B cell (primary cell): ENCODE measurements at places on chromosomes 2 and 18. TPM values are rescaled to one million over a fixed set of nuclear protein-coding genes. Genes with fewer than 3 reads are reported as not detected.

DNA sequence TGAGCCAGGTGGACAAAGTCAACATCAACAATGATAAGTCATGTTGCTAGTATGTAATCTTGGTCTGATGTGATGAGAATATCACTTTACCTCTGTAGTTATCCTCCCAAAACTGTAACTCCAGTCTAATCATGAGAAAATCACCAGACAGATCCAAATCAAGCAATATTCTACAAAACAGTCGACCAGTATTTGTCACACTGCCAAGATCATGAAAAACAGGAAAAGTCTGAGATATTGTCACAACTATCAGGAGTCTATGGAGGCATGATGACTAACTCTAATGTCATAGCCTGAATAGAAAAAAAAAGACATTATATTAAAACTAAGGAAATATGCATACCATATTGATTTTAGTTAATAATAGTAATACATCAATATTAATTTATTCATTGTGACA, 1883.3 kb upstream of the CELF4 start:
- no peaks in the 10 kb centered on the region for H3K4me1 ChIP-seq
- H3K27me3 ChIP-seq = no peaks in the 10 kb centered on the region
- no peak overlapping the region for H3K27ac ChIP-seq
- H3K4me3 ChIP-seq = no peak overlapping the region
- H3K36me3 ChIP-seq = no peaks in the 10 kb centered on the region
- DNase-seq = no peak

DNA sequence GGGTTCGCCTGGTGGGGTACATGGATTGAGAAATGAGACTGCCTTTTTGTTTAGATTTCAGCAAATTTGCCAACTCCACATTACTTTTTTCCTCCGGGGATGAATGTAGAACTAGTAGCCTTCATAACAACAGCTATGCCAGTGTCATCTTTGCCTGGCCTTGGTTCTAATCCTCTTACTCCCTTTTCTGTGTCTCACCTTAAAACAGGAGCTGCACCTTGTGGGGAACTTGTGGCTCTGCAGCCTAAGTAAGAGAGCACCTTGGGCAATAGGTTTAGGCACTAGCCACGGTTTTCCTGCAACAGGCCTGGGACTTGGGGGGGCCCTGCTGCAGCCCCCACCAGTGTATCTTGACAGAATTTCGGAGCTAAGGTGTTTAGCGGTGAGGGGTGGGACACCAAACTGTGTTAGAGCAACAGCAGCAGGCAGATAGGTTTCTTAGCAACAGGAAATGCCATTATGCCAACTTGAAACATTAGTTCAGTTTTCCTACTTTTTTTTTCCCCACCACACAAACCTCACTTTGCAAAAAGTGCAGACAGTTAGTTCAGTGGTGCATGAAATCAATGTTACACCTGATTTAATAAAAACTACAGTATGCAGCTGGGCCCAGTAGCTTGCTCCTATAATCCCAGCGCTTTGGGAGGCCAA, 173.7 kb downstream of the PRKCE start:
- H3K36me3 ChIP-seq = no peaks in the 10 kb centered on the region
- H3K4me3 ChIP-seq = no peak overlapping the region
- peaks cover 19% of the 10 kb centered on the region for H3K4me1 ChIP-seq
- H3K27ac ChIP-seq = no peak overlapping the region

DES gene
- not detected in 2 replicates for total RNA-seq

ERLEC1 gene
- 22.9 and 24.5 TPM in 2 replicates for total RNA-seq

SERPINB3 gene
- not detected in 2 replicates for total RNA-seq
